Endothelial cell of umbilical vein (primary cell): ENCODE measurements at places on chromosomes 5 and 9.

DNA sequence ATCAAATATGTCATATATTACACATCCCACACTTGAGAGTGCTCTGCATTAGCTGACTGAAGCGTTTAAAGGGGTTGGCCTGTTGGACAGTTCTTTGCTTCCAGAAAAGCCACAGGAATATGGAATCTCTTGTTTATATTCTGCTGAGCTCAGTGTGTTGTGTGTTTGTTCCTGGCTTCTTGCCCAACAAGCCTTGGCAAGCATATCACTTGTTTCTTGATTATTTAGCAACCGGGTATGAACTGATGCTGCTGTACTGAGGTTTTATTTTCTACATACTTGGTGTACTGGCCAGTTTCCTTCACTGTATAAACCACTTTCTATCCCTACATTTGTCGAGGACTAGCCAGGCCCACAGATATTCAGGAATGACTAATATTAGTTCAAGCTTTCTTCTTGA is 378.9 kb downstream of the KCTD16 start:
- no peak for DNase-seq

GRCh38 chr9:137298401-137299202 is 3.5 kb downstream of the NRARP start:
- DNase-seq = peak; percentile 94

GRCh38 chr9:6827439-6828145 is 69.8 kb downstream of the KDM4C start:
- DNase-seq = peak; percentile 69

GRCh38 chr9:33676746-33677505 is 118.4 kb upstream of the PRSS3 start:
- DNase-seq = peak; percentile 24

GRCh38 chr9:110240198-110240597 is 16.1 kb downstream of the TXN start:
- DNase-seq = no peak
